GM20000 (cell line): ENCODE measurements at places on chromosomes 4 and X.

GRCh38 chr4:59535541-59535940 is 1664.6 kb upstream of the ADGRL3 start:
- no peak for DNase-seq

GRCh38 chr4:16248605-16249004 is 22.3 kb upstream of the TAPT1 start:
- no peak for DNase-seq

DNA sequence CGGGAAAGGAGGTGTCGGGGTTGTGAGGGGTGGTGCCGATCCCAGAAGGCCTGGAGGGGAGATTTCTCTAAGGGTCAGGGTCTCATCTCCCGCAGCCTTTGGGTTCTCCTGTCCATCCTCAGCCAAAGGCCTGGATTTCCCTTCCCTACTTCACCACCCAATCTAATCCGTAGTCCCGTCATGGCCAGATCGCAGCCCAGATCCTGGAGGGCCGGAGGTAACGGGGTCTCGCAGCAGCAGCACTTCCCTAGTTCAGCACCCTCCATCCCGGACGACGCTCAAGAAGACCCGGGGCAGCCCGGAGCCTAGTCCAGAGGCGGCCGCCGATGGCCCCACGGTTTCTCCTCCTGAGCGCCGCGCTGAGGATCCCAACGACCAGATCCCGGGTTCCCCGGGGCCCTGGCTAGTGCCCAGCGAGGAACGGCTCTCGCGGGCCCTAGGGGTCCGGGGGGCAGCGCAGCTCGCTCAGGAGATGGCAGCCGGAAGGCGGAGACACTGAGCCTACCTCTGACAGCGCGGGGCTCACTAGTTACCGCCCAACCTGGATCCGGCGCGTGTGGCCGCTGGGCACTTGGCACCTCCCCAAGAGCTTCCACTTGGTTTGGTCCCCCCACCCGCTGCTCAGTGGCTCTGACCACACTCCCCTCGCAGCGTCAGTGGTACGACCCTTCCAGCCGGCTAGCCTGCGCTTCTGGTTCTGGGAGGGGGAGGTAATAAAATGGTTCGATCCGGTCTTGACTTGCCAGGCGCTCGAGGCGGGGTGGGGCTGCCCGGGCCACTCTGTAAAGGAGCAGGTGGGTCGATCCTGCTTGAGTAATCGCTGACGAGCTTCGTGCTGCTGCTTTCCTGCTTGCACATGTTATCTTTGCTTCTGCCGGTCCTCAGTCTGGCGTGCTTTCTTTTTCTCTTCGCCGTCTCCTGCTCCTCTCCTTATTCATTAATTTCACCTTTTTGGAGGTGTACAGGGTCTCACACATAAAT is 3.6 kb downstream of the MAGIX start:
- peak; percentile 51 for DNase-seq

GRCh38 chr4:62495032-62495431 is 1294.9 kb downstream of the ADGRL3 start:
- no peak for DNase-seq

- no peak for DNase-seq
Observed at GRCh38 chrX:10115082-10115481, 41.7 kb upstream of the CLCN4 start.

GRCh38 chr4:174697202-174697601 is 131.8 kb downstream of the GLRA3 start:
- DNase-seq: no peak

- DNase-seq: peak; percentile 31
Observed at GRCh38 chr4:113524096-113524495, 237.4 kb downstream of the CAMK2D start.

DNA sequence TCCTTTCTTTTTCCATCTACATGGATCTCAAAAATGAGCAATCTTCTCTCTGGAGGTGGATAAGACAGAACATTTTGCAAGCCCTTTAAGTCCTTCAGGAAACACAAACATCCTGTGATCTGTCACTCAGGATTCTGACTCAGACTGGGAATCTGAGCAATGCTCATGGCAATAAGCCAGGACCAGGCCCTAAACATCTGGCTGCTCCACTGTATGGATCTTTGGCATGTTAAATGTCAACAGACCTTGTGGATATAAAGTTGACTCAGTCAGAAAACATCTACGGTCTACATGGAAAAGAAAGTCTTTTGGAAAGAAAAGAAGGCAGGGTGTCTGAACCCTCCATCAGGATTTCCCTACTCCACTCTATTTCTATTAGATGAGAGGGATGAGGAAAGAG is 17.8 kb upstream of the CHIC2 start:
- no peak for DNase-seq
